ENCODE measurements at places on chromosomes 12 and 14.

DNA sequence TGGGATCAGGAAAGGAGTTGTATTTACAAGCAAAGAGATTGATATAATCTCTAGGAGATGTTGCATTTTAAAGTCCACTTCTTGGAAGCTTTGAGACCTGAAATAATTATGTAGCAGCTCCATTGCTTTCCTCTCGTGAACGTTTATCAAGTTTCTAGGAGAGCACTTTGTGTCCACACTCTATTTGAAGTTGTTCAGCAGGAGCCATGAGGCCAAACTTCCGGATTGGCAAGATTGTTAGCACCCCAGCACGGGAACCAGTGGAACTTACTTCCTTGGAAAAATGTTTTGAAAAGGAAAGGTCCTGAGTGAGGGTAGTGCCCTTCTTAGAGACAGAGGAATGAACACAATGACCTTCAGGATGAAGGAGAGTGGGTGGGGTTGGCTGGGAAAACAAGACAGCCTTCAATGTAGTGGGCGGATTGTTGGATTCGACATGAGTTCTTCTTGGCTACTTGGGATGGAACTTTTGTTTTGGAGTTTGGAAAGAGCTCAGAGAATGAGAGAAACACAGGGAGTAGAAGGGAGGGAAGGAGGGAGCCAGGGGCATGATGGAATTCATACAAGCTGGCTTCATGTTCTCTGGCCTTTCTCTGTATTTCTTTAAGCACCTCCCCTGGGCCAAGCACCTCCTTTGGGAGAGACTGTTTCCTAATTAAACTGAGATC lies 23.8 kb upstream of the CISTR start:
- DNase-seq = no peak

GRCh38 chr14:90867501-90867900 lies 51.3 kb upstream of the TTC7B start:
- no peak for DNase-seq

DNA sequence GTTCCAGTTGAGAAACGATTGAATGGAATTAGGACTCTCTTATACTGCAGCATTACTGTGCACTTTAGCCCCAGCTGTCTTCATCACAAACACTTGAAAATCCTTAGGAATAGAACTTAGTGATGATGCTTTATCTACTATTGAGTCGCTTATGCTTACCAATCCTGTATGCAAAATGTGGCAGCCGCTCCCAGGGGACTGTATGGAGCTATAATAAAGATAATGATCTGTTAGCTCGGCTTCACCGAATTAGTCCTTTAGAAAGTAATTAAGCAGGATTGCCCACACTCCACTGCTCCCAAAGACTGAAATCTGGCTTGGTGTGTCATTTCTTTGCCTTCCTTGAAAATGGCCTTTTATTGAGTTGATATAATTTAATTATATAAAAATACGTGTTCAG lies 10.6 kb downstream of the EML1 start:
- no peak for DNase-seq

DNA sequence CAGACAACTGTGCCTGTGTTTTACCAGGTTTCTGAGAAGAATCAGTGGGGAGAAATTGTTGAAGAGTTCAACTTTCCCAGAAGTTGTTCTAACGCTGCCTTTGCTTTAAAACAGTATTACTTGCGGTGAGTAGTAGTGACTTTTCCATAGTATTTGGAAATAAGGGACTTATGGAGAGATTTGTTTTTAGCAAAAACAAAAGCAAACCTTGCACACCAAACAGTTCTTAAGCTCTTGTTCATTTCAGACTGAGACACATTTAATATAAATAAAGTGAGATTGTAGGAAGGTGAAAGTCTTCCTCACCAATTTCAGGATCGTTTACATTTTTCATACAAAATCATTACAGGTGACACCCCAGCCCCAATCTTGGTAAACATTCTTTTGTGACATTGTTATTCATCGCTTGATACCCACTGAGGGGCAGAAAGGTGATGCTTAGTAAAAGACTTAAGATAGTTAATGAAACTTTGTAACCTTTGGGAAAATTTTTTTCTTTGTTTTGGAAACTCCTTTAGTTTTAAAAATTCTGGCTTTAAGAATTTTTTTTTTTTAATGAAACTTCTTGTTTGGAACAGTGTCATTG lies 1.8 kb downstream of the ARID2 start:
- no peak for DNase-seq

GRCh38 chr12:48413388-48413787 lies 59.0 kb upstream of the ANP32D start:
- DNase-seq = no peak

GRCh38 chr14:77113644-77114043 lies 15.6 kb downstream of the CIPC start:
- DNase-seq = no peak

- DNase-seq = no peak
Measured at GRCh38 chr12:58248599-58248998, 307.2 kb downstream of the ATP23 start.

GRCh38 chr12:91952916-91953315 lies 192.7 kb downstream of the BTG1 start:
- no peak for DNase-seq

DNA sequence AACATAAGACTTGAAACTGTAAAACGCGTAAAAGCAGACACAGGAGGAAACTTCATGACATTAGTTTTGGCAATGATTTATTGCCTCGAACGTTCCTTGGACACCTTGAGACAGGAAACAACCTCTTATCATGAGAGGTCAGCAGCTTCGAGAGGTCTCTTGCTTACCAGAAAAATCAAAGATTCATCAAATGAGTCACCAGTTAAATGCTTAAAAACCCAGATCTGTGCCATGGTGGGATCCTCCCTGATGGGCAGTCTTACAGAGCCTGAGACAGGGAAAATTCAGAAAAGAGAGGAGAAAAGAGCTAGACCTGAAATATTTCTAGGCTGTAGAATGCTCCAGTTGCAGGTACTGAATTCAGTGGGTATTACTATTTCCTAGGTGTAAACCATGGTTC lies 1093.9 kb downstream of the AACS start:
- no peak for DNase-seq

DNA sequence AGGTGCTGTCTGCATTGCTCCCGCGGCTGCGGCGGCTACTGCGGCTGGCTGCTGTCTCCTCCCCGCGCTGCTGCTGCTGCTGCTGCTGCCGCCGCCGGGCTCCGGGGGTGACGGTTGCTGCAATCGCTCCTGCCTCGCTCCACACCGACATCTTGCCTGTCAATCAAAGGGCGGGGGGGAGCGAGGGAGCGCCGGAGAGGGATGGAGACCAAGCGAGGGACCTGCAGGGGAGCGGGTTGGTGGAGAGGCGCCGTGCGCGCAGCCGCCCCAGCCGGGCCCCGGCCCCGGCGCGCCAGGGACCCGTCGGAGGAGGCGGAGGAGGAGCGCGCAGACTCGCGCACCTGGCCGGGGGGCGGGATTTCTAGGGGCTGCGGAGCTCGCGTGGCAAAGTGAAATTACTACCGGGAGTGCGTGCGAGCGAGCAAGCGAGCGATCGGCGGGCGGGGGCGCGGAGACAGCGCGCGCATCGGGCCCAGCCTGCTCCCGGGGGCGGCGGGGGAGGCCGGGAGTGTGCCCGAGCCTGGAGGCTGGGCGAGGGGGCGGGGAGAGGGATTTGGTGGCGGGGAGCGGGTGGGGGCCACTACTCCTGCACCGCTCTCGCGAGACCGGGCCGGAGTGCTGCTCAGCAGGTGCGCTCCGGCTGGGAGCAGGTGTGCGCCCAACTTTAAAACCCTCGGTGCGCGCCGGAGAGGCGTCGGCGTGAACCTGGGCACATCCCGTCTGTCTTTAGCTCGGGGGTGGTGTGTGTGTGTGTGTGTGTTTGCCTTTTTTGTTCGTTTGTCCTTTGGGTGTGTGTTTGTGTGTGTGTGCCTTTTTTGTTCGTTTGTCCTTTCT lies at the start of gene KSR2:
KSR2 (minus strand) TSS at position 165 of the 834 bp plus-strand sequence. CDS start 735 bp downstream, outside the sequence.
- peak; percentile 49 for DNase-seq

DNA sequence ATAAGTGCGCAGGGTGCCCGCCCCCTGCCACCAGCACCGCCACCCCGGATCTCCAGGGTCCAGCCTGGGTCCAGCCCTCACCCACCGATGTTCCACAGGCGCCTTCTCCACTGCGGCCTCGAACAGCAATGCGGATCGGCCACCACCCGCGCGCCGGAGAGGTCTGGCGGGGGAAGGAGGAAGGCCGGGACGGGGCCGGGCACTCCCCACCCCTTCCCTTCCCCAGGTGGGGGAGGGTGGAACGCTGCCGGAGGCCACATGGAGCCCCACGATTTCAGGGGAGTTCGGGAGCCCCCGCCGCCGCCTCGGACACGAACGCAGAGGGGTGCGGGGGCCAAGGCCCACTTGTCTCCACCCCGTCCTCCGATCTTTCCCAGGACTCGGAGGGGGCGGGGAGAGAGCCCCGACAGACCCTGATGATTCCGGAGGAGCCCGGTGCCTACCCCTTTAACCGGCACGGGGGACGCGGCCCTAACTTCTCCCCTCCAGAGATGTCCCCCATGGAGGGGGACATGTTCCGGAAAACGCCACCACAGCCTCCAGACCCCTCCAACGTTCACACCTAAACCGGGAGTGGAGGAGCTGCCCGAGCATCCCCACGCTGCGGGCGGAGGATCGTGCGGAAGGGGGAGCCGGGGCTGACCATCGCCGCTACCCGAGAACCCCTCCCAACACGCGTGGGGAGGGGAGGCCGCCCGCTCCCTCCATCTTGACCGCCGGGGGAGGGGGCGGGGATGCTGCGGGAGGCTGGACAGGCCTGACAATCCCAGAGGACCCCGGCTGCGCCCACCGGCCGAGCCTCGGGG lies 1.1 kb downstream of the ATXN2 start:
- DNase-seq = peak; percentile 9

GRCh38 chr14:94423453-94424056 lies 29.0 kb downstream of the SERPINA11 start:
- DNase-seq = peak; percentile 23

DNA sequence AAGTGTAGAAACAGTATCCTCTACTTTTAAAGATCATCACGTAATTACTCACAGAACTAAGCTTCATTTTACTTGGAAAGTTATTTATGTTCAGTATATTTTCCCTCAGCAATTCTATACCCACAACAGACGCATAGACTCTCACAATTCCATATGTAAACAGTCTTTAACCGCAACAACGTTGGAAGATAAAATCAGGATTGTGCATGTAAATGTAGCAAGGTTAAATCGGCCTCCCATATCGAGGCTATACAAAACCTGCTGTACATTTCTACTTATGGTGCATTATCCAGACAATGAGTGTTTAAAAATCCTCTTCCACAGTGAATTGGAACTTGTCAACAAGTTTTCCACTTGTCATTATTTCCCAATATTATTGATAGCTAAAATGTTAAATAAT lies 581.1 kb downstream of the SLC16A7 start:
- DNase-seq = no peak

- no peak for DNase-seq
Measured at GRCh38 chr14:101291390-101291789, 269.9 kb upstream of the DIO3 start.

DNA sequence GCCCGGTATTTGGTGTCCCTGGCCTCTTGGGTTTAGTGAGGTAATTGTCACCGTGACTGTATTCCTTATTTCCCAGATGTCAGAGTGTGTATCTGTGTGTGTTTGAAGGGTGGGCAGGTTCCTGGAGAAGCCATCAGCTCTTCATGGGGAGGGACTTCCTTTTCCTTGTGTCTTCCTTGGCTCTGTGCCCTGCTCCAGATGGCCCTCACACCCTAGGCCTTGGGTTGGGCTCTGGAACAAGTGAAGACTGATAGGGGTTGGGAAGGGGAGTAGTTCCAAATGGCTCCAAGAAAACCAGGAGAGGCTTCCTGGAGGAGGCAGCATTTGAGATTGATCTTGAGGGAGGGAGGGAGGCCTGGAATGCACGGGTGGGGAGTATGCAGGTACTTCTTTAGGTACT lies 43.8 kb upstream of the PRIMA1 start:
- DNase-seq = no peak

DNA sequence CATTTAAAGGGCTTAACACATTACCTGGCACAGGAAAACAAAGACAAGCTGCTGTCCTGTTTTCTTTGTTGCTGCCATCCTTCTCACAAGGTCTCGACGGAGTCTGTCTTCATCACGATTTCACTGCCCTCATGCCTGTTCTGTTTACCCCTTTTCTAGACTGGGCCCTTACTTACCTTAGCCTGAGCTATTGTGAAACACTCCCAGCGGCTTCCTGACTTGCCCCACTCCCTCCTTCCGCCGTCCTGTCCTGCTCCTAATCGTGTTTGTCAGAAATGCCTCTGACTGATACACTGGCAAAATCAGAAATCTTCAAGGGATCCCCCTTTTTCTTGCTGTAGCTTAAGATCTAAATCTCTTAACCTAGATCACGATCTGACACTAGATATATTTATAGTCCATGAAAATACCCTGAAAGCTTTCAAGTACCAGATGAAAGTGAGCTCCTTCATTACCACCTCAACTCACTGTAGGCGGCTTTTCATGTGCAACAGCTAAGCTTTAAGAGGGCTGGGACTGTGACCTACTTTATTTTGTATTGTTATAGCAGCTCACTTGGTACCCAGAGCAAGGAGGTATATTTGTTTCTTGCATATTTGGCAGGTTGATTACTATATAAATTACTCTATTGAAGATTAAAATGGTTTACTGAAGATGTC lies 32.1 kb downstream of the TECPR2 start:
- no peak for DNase-seq

DNA sequence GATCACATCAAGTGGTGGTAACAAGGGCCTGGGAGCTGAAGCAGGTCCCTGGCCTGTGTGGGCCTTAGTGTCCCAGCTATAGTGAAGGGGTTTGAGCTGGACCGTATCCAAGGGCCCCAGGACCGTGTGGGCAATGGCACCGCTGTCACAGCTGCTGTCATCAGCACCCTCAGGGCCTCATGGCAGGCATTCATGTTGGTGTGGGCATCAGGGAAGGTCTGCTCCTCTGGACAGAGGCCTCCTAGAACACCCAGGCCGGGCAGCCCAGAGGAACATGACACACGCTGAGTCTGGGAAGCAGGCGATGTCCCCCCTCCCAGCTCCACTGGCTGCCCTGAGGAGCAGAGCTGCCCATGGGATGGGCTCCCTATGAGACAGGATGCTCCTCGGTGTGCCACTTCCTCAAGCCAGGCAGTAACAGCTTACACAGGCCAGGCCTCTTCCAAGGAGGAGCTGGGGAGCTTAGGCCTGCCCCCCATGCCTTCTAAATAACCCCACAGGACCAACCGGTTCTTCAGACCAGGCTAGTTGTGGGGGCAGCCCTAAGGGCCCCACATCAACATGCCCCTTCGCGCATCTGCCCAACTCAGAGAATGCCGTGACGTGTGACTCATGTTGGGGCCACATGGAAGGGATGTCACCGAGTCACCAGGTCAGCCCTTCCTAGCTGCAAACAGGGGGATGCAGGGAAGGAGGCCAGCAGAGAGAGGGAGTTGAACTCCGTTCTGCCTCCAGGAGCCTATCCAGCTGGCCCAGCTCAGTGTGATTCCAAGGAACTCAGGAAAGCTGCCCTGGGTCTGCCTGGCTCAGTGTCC lies 80.4 kb downstream of the PITPNM2 start:
- DNase-seq = no peak

DNA sequence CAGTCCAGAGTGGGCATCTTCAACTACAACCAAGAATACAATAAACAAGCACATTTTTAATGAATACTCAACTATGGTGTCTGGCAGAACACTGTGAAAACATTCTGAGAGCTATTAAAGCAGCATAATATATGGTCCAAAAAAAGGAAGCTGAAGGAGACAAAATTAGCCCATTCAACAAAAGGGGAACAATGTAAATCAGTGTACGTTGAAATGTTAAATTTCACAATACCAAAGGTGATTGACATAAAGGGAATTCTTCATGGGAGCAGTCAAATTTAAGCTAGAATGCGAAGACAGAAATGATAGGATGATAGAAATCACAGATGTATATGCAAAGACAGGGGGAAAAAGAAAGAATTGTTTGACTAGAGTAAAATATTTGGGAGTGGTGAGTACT lies 41.3 kb upstream of the SYCP3 start:
- no peak for DNase-seq
